ENCODE measurements at places on chromosomes 16 and 17.

GRCh38 chr17:8354236-8354635 is 14.6 kb downstream of the ODF4 start:
- DNase-seq: no peak

GRCh38 chr17:42389135-42389417 is 834 bp upstream of the STAT3 start:
- no peak for DNase-seq

DNA sequence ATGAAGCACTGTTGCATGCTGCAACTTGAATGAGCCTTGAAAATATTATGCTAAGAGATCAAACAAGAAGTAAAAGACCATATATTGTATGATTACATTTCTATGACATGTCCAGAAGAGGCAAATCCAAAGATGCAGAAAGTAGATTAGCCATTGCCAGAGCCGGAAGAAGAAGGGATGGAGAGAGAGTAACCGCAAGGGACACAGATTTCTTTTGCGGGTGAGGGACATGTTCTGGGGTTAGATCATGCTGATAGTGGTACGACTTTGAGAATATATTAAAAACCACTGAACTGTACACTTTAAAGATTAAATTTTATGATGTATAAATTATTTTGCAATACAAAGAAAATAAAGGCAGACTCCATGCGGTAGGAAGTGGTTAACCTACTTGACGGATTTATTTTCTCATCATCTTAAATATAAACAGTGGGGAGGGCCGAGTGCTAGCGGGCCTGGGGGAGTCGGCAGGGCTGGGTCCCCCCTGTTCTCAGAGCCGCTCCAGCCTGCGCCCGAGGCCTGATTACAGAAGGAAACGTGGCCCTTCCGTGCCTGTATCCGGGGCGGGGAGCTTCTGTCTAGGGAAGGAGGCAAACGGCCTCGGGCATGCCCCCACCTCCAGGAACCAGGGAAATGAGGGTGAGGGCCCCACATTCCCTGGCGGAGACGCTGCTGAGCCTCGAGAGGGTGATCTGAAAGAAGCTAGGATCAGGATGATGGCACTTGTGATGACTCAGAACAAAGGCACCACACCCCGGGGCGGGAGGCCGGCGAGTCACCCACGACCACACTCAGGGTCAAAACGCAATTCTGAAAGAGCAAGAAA is 48.0 kb downstream of the SHCBP1 start:
- no peak for DNase-seq

- no peak for DNase-seq
These were observed 62.4 kb downstream of the STH start for GRCh38 chr17:46061435-46061834.

GRCh38 chr17:77416105-77416713 is 275.4 kb downstream of the SEC14L1 start:
- no peak for DNase-seq

DNA sequence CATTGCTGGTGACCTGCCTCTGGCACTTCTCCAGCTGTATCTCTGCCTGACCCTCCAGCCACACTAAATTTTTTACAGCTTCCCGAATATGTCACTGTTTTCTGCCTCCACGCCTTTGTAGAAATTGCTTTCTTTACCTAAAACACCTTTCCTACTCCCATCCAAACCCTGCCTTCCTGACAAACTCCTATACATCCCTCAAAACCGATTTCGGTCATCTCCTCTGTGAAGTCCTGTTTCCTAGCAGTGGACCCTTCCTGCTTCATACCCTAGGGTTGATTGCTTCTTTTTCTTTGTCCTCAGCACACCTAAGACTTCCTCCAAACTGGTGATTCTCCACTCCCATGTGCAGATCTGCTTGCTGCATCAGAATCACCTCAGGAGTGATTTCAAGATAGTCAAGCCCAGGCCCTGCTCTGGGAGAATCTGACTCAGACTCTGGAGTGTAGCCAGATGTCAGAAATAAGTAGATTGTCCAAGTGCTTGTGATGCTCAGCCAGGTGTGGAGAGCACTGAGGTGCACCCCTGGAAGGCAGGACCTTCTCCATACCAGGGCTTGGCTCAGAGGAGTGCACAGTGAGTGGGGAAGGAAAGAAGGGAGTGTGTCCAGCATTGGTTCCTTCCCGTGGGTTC is 184.2 kb downstream of the COPRS start:
- DNase-seq: no peak

DNA sequence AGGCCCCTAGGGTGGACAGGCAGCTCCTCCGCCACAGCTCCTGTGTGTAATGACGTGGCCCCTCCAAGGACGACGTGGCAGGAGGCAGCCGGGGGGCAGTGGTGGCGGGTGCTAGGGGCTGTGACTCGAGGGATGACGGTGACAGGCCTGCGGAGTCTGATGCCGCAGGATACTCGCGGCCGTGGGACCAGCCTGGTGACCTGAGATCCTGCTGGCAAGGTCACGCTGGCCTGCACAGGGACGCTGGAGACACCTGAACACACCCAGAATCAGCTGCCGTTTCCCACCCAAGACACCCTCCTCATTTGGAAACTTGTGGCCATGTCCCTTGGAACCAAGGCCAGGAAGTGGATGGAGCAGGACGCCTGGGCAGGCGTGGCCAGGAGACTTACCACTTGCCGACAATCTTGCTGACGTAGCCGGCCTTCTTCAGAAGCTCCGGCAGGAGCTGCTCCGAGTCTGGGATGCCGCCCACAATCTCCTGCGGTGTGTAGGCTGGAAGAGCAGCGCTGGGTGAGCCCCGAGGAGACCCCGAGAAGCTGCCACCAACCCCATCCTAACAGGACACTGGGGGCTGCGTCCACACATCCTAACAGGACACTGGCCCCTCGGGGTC is 16.0 kb downstream of the GALNS start:
- DNase-seq: no peak

DNA sequence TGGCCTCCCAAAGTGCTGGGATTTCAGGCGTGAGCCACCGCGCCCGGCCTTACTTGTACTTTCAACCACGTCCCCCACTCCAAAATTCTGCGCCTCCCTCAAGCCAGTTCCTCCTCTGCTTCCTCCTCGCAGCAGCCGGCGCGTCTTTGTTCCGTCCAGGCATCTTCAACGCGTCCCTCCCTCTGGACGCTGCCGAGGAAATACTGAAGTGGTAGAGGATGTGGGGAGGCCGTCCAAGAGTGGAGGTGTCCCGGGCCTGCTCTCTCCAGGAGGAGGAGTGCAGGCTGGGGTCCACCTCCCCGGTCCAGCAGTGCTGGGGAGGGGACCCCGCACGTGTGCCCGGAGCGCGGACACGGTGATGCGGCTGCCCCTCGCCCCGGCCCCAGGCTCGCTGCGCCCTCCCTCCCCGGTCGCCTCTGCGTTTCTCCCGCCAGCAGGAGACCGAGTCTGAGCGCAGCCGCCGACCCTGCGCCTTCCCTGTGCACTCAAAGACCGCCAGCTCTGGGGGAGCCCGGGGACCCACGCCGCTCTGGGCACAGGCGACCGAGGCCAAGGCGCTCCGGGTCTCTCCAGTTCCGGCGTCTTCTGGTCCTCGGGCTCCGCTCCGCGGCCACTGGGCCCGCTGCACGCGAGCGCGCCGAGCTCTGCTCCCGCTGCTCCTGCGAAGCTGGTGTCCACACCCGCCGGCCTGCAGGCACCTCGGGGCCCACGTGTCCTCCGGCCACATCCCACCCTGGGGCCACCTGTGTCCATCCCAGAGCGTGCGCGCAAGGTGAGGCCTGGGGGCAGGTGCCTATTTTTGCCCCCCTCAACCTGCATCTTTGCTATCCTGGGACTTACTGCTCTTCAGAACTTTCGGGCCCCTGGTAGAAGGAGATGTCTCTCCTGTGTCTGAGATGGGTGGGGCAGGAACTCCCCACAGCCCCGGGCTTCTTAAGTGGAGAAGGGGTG is 31.7 kb downstream of the OSBPL7 start:
- DNase-seq: no peak

DNA sequence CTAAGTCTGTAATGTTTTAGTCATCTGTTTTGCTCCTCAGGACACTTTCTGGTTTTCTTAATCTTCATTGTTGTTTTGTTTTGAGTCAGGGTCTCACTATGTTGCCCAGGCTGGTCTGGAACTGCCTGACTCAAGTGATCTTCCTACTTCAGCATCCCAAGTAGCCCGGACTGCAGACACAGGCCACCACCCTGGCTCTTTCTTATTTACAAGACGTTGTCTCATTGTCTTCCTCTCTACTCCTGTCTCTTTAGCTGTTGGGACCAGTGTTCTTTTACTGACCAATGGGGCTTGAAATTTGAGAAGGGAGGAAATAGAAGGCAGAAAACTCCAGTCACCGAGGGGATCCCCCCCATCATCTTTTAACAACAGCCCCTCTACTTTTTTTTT is 1.2 kb downstream of the SCPEP1 start:
- no peak for DNase-seq

DNA sequence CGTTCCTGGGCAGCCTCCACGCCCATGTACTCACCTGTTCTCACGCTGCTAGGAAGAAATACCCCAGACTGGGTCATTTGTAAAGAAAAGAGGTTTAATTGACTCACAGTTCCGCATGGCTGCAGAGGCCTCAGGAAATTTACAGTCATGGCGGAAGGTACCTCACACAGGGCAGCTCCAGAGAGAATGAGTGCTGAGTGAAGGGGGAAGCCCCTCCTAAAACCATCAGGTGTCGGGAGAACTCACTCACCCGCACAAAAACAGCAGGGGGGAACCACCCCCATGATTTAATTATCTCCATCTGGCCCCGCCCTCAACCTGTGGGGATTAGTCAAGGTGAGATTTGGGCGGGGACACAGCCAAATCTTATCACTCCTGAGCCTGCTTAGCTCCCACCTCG is 18.2 kb downstream of the RAB40C start:
- DNase-seq: no peak

DNA sequence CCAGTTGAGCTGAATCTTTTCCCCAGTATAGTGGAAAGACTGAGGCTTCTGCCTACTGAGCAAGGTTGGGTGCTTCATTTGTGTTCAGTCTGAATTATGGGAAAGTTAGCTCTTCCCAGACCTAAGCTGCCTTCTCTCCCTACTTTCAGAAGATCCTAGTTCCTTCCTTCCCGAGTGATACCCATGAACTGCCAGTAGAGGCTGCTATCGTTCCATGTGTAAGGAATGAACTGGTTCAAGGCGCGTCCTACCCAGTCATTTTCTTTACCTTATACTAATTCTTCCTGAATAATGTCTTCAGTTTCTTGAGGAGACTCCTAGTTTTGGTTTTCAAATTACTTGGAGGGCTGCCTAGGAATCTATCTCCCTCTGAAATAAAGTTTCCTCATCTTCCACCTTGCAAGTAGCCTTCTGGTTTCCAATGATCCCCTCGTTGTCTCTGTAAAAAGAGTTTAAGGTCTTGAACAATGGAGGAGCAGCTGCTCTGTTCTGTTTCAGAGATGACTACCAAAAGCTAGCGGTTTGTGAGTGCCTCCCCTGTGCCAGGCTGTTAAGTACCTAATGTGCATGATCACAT is 934 bp upstream of the AOC2 start:
- DNase-seq: no peak

DNA sequence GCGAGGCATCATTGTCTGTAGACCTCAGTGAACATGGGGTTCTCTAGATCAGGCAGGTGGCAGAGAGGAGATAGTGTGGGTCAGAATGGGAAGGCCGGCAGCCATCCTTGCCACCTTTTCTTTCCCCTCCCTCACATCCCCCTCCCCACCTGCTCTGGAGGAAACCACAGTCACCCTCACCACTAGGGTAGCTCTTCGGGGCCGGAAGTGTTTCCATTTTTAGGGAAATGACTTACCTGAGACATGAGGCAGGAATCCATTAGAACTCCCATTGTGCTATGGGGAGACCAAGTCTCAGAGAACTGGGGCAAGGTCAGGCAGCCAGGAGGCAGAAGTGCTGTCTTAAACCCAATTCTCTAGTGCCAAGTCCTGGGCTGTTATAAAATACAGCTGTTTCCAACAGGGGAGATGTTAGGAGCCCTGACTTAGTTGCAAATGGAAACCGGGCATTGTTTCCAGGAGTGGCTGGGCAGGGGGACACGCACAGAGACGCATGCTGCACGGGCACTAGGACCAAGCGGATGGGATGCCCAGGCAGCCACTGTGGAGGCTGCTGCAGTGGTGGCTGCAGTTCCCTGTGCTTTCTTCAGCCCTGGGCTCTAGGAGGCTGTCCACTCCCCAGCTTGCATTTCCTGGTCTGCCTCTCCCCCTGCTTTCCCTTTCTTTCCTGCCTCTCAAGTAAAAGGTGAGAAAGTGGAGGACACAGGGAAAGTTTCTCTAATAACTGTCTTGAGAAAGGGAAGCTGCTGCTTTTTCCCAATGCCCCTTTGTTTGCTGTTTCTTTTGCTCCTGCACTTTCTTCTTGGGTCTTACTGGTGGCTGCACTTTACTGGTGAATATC is 2.8 kb downstream of the HAS3 start:
- no peak for DNase-seq

GRCh38 chr16:47779201-47780016 is 318.3 kb downstream of the PHKB start:
- DNase-seq: no peak

GRCh38 chr17:18981642-18982424 is 22.7 kb downstream of the FAM83G start:
- DNase-seq: no peak

DNA sequence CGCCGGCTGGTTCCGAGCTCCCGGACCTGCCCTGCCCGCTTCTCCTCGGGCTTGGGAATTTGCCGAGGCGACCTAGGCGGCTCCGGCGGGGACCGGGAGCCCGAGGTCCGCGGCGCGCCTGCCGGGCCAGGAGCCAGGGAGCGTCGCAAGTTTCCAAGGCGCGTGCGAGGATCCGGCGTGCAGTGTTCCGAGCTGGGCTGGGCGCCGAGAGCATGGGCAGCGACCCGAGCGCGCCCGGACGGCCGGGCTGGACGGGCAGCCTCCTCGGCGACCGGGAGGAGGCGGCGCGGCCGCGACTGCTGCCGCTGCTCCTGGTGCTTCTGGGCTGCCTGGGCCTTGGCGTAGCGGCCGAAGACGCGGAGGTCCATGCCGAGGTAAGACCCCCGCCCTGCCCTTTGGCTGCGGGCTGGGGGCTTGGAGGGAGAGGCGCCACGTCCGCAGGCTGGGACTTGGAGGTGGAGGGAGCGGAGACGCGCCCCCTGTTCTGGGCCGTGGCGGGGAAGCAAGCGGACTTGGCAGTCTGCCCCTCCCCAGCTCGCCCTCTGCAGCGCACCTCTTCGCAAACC is 668 bp downstream of the MMP15 start:
- no peak for DNase-seq

- no peak for DNase-seq
These were observed 7.8 kb downstream of the CCDC200 start for GRCh38 chr17:43220511-43221125.

GRCh38 chr16:87417528-87417910 is 25.4 kb downstream of the MAP1LC3B start:
- DNase-seq: no peak

- DNase-seq: no peak
These were observed 121.8 kb upstream of the COX10 start for GRCh38 chr17:13947499-13947898.

- DNase-seq: no peak
These were observed 2.0 kb downstream of the CARHSP1 start for GRCh38 chr16:8866884-8867215.

Measured in esophagus squamous epithelium (tissue), 5 donors.